ENCODE measurements at places on chromosomes 11 and 22.

GRCh38 chr11:32032052-32032451 is 58.8 kb upstream of the RCN1 start:
- no peak for DNase-seq

DNA sequence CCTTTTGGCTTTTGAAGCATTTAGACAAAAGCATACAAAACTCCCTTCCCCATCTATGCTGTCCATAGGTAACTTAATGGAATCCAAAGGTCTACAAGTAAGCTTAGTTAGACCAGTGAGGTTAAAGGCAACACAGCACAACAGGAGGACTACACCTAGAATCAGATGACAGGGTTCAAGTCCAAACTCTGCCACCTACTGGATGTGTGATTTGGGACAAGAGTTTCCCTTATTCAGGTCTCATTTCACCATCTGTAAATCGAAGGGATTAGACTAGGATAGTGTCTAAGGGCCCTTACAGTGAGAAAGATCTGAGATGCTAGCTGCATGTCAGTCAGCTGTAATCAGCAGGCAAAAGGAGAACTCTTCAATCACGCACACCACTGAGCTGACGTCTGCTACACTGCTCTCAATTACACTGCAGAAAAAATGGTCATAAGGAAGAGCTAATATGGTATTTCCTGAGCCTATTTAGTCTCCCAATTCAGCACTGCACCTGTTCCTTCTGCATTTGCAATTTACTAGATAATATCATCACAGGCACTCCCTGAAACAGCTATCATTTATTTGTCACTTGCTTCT is 82.2 kb downstream of the SERGEF start:
- DNase-seq, result no peak

DNA sequence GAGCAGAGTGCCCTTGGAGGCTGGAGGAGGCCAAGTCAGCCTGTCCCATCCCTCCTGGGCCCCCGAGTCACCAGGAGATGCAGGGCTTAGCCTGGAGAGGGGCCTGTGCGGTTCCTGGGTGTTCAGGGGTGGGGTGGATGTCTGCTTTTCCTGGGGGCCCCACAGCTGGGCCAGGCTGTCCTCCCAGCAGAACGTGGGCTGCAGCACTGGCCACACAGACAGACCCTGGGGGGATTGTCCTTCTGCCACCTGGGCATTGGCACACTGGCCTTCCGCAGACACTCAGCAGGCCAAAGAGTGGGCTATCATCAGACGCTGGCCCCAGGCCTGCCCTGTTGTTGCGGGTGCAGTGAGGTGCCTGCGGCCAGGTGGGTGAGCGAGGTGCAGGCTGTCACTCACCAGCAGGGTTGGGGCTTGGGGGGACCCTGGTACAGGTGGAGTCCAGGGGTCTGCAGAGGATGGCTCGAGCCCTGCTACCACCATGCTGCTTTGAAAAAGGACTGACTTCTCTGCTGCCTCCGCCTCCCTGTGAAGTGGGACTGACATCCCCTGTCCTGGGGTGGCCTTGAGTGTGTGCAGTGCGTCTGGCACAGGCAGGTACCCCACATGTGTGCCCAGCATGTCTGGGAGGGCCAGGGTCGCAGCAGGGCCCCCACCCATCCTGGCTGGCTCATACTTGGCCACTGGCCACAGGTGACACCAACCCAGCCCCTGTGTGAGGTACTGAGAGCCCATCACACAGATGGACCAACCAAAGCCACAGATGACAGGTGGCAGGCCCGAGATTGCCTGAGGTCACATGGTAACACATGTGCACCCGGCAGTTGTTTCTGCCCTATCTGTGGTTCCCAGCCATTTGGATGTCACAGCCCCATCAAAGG is 39.0 kb upstream of the KCNQ1OT1 start:
- DNase-seq, result no peak

GRCh38 chr11:86047275-86047991 is 21.5 kb downstream of the PICALM start:
- DNase-seq, result no peak

DNA sequence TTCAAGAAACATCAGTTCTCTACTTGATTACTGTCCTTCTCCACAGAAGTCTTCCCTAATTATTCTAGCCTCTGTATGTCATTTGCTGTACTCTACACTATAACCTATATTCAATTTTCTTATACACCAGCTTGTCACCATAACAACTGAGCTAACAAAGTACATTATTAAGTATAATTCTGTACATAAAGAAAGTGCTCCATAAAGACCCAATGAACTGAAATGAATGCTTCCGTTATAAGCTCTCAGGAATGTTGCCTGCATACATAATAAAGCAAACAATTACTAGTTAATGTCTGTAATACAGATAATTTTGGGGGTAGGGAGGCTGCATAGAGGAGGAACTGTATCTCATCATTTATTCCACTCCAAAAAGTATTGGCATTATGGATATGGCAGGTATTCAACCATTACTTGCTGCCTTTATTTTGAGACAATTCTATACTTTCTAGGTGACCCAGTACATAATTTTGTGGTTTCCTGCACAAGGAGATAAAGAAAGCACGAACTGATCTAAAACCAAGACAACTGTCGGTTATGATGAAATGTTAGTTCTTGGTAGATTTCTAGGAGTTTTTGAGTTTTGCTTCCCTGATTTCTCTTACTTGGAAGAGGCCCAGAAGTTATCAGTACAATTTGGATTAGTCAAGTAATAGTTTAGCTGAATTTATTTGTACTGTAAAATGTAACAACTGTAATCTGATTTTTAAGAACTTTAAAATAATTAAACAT is 202.5 kb downstream of the SBF2 start:
- no peak for DNase-seq

DNA sequence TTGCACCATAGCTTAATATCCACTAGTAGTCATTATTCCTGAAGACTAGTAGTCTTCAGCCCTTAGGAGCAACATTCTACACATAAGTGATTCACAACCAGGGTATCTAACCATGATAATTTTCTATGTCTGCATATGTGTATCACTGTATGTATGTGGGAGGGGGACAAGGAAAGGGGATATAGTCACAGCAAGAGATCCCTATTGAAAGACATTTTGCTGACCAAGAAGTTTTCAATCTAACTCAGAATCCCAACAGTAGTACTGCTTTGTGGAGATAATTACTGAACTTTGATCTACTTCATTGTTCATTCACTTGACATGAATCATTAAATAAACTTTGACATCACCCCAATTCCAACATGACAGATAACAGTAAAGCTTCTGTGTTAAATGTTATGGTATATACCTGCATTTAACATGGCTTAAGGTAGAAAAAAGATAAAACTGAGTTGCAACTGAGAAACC is 10.3 kb downstream of the PIK3C2A start:
- no peak for DNase-seq

DNA sequence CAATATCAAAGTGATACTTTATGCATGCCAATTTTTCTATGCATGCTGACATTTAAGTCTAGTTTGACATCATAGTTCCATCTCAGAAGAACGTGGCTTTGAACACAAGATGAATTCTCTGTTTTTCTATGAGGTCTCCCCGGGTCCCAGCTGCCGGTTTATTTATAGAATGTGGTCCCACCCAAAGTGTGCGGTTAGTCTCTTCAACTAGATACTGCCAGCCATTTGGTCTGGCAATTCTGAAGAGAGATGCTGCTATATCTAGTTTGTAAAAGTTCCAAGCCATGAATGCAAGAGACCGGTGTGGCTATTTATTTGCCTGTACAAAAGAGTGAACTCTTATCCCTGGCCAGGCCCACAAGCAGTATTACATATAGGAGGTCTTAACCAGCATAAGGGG is 9.2 kb downstream of the OR5A2 start:
- DNase-seq, result no peak

DNA sequence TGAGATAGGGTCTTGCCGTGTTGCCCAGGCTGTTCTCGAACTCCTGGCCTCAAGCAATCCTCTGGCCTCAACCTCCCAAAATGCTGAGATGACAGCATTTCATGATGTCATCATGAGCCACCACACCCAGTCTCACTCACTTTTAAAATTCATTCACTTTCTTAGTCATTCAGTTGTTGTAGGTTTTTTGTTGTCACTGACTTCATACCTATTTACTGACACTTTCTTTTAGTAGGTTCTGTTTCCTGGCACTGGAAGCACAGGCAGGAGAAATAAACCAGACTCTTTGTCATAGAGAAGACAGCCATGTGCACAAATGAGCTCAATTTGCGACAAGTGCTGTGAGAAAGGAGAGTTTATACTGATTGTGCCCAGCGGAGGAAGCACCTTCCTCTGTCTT is 10.5 kb downstream of the ART5 start:
- DNase-seq, result no peak

GRCh38 chr22:48475661-48476345 is 1351.9 kb downstream of the BRD1 start:
- DNase-seq, result no peak

GRCh38 chr11:67484847-67485311 is 2.1 kb downstream of the AIP start:
- no peak for DNase-seq
